ENCODE measurements at places on chromosomes 7 and 10.

- no peak for DNase-seq
Observed at GRCh38 chr7:73740771-73741170, 2.2 kb upstream of the ABHD11 start.

GRCh38 chr10:19468413-19468812, 347.8 kb upstream of the PLXDC2 start:
- DNase-seq, result no peak

GRCh38 chr7:55496906-55497305, 75.4 kb downstream of the VOPP1 start:
- DNase-seq, result no peak

GRCh38 chr10:124994573-124995473, 52.9 kb downstream of the ZRANB1 start:
- DNase-seq, result no peak

DNA sequence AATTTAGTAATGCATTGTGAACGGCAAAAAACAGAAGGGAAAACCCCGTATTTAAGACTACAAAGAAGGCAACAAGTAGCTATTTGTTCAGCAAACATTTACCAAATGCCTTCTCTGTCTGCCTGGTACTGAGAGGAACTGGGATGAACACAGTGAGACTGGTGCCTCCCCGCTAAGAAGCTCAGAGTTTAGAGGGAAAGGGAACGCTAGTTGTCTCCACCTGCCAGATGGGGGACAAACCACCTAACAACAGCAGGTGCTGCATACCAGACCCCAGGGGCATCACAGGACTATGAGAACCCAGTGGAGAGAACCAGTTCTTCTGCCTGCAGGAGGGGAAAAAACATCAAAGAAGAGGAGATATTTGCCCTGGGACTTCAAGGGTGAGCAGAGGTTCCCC, 147.1 kb downstream of the SLC25A13 start:
- DNase-seq, result no peak

- DNase-seq, result no peak
Observed at GRCh38 chr7:23811540-23811939, 101.5 kb downstream of the STK31 start.

DNA sequence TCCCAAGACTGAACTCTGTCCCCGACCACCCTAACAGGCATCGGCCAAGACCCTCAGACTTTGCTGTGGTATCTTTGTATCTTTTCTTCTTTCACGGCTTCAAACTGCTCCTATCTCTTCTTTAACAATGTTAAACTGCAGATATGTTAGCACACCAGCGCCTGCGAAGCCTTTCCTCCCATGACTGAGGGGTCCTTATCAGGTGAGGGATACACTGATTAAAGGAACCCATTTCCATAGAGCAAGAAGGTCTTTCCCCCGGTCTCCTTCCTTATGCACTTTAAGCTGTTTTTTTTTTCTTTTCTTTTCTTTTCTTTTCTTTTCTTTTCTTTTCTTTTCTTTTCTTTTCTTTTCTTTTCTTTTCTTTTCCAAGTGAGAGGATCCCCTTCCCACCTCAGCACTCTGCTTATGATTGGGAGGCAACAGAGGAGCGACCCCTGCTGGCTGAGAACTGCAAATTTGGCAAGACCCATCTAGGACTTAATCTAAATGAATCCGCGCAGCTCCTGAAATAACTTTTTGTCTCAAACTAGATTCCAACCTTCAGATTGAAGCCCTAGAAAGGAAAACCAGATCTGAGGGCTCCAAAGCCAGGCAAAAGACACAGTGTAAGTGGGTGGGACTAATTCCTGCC, 109.9 kb downstream of the ITGB8 start:
- no peak for DNase-seq

- no peak for DNase-seq
Observed at GRCh38 chr10:92242910-92243671, 47.8 kb downstream of the CPEB3 start.

DNA sequence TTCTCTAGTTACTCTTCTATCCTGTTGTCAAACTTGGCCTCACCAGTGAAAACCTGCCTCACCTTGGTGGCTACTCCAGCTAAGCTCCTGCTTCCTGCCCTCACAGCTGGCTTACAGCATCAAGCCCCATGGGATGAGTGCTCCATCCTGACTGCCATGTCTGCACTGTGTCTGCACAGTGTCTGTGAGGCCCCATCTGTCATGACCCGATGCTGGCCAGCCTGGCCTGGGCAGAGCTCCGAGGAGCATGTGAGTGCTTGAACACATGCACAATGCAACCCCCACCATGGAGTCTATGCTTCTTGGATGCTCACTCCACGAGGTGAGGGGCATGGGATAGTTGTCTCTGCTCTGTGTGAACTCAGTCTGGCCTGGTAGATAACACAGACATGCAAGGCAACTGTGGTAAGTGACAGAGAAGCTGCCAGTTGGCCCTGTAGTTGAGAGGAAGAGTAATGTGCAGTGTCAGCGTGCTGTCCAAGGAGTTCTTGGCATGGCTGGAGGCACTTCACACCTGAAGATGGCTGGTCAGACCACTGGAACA, 207.1 kb upstream of the ZNF32 start:
- no peak for DNase-seq

DNA sequence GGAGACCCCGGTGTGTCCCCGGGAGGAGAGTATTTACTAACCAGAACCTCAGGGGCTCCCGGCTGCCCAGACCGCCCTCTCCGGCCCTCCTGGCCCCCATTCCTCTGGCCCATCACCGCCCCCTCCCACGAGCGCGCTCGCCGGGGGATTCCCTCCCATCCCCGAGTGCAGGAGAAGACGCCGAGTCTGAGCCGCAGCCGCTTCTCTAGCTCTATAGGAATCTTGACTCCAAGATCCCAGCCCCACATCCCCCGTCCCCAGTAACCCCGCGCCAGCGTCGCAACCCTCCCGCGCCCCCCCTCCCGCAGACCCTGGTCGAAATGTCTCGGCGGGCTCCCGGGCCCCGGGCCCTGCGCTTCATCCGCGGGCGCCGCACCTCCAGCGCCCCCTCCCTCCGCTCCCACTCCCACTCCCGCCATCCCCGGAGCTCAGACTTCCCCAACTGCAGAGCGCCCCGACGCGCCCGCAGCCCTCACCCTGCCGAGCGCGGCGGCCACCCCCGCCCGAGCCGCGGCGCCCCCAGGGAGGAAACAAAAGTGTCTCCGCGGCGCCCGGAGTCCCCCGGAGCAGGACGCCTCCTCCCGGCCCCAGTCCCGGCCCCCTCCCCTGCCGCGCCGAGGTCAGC, 541 bp downstream of the ELMO1 start:
- DNase-seq, result no peak

GRCh38 chr7:30083334-30083733, 51.5 kb upstream of the MTURN start:
- no peak for DNase-seq

- DNase-seq, result no peak
Observed at GRCh38 chr10:13997650-13998049, 333.1 kb downstream of the FRMD4A start.

DNA sequence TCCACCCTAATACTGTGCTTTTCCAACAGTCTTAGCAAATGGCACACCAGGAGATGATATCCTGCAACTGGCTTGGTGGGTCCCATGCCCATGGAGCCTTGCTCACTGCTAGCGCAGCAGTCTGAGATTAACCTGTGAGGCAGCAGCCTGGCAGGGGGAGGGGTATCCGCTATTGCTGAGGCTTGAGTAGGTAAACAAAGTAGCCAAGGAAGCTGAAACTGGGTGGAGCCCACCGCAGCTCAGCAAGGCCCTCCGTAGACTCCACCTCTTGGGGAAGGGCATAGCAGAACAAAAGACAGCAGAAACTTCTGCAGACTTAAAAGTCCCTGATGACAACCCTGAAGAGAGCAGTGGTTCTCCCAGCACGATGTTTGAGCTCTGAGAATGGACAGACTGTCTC, 399.0 kb downstream of the CCSER2 start:
- no peak for DNase-seq

- no peak for DNase-seq
Observed at GRCh38 chr10:100894033-100894432, 18.7 kb upstream of the SLF2 start.

DNA sequence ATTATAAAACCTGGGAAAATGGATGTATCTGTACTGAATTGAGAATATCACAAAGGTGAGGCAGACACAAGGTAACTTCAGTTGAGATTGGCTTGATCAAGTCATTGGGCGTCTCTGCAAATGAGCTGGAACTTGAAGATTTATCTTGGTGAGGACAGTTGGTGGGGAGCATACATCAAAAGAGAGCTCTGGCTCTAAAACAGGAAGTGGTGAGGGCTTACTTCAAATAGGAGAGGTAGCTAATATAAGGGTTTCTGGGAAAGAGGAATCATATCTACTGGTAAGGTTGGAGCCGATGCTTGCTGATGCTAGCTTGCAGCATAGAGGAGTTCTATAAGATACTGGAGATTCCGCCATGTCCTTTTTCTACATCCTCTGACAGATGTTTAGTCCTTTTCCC, 39.9 kb upstream of the FGL2 start:
- no peak for DNase-seq

- no peak for DNase-seq
Observed at GRCh38 chr7:90173127-90173844, 19.0 kb downstream of the STEAP1 start.

DNA sequence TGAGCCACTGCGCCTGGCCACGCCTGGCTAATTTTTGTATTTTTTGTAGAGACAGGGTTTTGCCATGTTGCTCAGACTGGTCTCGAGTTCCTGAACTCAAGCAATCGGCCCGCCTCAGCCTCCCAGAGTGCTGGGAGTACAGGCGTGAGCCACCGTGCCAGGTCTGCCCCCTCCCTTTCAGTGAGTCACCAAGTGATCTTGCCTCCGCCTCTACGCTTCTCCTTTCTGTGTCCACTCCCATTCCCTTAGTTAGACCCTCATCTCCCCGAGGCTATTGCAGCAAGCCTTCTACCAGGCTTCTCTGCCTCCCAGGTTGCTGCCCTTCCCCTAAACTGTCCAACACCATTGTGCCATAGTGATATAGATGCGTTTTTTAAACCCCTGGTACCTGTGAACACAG, 32.9 kb downstream of the CDC123 start:
- DNase-seq, result no peak

- no peak for DNase-seq
Observed at GRCh38 chr7:92333866-92334265, 88.1 kb downstream of the ANKIB1 start.

GRCh38 chr7:87564296-87564963, 36.3 kb downstream of the ABCB1 start:
- no peak for DNase-seq

DNA sequence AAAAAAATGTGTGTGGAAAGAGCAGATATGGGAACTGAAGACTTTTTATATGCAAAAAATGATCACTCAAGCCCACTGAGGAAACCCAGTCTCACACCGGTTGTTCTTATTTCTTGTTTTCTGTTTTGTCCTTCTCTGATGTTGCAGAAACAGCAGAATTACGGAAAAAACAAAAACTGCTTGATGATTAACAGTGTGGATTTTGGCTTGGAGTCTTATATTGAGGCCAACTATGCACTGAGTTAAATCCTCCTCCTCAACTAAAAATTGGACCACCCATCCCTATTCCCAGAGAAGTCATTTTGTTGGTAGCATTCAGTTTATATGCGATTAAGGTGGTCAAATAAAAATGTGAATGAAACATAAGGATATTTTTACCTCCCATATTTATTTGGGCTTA, 246.1 kb downstream of the LRMDA start:
- no peak for DNase-seq

DNA sequence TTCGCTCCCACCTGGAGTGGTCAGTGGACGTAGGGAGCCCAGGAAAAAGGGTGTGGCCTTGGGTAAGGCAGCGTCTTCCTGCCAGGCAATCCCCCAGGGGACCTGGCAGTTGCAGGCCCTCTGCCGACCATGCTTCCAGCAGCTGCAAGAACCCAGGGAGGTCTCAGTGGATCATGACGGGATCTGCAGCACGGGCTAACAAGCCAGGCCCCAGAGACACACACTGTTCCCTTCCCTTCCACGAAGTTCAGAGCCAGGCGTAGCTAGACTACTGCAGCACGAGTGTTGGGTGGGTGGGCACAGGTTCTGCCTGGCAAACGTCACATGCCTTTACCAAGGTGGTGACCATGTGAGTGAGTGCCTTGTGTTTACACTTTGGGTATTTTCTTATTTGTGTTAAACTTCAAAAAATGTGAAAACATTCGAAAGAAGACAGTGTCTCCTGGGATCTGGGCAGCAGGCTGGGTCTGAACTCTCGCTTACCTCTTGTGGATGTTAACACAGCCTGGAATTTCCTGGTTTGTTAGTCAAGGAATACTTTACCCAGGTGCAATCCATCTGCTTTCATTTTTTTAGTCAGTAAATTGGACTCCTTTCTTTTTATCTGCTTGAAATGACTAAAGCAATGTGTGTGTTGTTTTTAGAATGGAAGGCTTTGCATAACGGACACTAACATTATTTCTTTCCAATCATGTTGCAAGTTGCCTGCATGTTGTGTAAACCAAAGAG, 48.2 kb upstream of the VIPR2 start:
- DNase-seq, result no peak

- no peak for DNase-seq
Observed at GRCh38 chr7:25951414-25952260, 200.4 kb upstream of the NFE2L3 start.

- no peak for DNase-seq
Observed at GRCh38 chr7:867406-868188, 8.8 kb upstream of the GET4 start.

GRCh38 chr10:8726084-8726778, 671.7 kb downstream of the GATA3 start:
- no peak for DNase-seq

DNA sequence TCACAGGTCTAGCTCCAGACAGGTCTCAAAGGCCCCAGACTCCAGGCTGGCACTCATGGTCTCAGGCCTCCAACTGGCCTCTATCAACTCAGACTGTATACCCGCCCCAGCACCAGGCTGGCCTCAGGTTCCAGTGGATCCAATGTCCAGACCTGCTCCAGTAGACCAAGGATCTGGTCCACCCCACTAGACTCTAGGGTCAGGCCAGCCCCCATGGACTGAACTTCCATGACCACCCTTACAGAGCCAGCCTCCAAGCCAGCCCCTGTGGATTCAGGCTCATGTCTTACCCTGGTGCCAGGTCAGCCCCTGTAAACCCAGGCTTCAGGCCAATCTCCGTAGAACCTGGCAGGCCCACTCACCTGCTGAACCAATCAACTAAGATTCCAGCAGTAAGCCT, 16.8 kb upstream of the GNAT3 start:
- DNase-seq, result no peak

Data from tibial nerve (tissue), 4 donors.